ENCODE measurements at places on chromosomes 6 and 20.

DNA sequence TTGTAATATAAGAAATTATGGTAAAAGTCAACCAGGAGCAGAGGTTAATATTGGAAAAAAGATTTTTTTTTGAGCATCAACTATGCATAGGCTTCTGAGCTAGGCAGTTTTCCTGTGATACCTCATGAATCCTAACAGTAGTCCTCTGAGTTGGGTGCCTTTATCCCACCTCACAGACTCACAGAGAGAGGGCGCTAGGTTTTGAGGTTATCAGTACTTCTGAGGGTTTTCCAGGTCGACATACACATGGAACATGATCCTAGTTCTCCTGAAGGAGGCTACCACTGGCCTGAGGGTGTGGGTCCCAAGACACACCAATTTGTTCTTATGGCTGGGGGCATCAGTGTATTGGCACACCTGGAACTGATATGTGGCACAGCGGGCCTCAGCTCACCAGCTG, 358.8 kb upstream of the JAG1 start:
- DNase-seq, result no peak

GRCh38 chr20:32780749-32781655, 18.8 kb downstream of the DNMT3B start:
- peak; percentile 19 for DNase-seq

DNA sequence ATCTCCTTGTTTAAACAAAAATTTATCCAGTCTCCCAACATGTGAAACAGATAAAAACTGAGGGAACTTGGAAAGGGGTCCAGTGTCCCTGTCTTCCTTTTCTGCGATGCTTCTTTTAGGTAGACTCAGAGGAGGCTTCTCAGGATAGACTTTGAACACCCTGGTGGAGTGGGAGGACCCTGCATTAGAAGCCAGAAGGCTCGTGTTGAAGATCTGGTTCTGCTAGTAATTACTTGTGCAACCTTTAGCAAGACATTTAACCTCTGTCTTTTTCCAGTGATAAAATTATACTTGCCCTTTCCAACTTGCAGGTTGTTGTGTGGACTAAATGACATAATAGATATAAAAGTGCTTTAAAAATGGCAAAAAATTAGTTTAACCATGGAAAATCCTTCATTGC, 67.1 kb upstream of the PREP start:
- no peak for DNase-seq

DNA sequence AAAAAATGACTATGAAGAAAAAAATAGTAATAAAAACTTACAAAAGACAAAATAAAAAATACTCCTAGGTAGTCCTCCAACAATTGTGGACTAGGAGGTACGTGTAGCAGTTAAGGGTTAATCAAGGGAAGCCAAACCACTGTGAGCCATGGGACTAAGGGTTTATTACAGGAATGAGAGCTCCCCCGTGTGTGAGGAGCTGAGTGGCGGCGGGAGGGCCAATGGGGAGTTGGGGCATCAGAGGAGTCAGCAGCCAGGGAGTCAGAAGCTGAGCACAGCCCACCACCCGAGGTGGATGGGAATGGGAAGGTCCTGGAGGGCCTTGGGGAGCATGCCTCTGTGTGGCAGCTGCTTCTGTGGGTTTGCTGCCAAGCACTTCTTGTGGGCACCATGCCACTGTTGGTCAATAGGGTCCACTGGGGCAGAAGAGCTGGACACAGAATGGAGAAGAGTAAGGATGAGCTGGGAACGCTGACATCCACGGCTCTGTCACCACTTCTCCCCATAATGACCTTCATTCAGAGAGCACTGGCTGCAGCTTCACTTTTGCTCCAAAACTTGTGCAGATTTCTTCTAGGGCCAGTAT, 373.3 kb downstream of the CDKAL1 start:
- DNase-seq, result no peak

DNA sequence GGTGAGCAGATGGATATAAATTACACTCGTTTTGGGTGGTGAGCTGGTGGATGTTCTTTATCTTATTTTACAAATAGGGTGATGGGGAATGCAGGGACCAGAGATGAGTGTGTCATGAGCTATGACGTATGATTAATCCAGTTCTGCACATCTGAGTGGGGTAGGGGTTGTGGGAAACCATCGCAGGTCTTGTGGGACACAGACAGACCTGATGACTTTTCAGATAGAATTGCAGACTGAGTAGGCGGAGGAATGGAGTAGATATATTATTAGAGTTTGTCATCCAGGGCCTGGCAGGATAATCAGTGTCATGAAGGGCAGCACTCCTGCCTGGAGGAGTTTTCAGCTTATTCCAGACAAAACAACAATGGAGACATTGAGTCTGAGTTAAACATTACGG, 12.9 kb upstream of the DSP start:
- no peak for DNase-seq

DNA sequence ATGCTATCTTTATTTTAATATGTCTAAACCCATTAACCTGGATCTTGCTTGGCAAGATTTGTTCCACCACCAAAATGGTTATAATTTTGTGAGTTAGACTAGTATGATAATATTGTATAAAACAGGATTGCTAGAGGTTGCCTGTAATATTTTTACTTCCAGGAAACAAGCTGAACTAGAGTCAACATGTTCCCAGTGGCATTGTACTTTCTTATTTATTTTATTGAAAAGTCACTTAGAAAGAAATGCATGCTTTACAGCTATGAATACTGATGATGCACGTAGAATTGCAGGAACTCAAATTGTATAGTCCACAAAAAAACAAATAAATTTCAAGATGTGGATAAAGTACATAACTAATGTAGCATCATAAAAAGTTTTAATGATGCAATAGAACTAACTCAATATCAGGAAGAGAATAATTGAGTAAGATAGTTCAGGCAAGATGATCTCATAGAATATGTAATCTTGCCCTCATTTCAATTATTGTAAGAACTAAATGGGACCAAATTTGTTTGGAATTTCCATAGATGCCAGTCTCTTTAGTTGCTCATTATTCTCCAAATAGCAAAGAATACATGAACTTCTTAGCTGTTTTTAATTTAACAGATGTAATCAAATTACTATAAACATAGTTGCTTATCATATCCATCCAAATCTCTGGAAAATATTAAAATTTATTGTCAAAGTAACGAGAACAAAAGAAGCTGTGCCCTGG, 451.8 kb downstream of the COL12A1 start:
- DNase-seq, result no peak

- peak; percentile 13 for DNase-seq
Measured at GRCh38 chr6:31791324-31792089, 4.0 kb downstream of the VARS1 start.

- DNase-seq, result no peak
Measured at GRCh38 chr6:501891-502601, 110.5 kb downstream of the IRF4 start.

GRCh38 chr6:18102783-18103509, 19.5 kb downstream of the NHLRC1 start:
- no peak for DNase-seq

- no peak for DNase-seq
Measured at GRCh38 chr6:141321493-141322347, 811.0 kb upstream of the GJE1 start.

- DNase-seq, result no peak
Measured at GRCh38 chr6:900716-901605, 208.0 kb upstream of the EXOC2 start.

- DNase-seq, result no peak
Measured at GRCh38 chr20:41142245-41142644, 4.9 kb downstream of the PLCG1 start.

DNA sequence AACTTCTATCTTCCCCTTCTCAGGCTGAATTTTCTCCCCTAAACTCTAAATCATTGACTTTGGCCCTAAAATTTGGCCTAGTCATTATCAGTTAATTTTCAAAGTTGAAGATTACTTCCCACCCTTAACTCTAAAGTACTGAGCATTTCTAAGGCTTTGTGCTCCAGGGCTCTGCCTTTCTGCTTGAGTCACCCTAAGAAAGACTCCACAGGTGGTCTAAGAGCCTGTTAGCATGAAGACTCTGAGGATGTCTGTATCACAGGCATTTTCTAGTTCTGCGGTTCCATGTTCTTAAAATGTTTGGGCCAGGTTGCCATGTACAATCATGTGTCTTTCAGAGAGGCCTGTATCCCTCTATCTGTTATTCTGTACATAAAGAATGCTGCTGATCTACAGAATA, 808.1 kb upstream of the MANEA start:
- no peak for DNase-seq

DNA sequence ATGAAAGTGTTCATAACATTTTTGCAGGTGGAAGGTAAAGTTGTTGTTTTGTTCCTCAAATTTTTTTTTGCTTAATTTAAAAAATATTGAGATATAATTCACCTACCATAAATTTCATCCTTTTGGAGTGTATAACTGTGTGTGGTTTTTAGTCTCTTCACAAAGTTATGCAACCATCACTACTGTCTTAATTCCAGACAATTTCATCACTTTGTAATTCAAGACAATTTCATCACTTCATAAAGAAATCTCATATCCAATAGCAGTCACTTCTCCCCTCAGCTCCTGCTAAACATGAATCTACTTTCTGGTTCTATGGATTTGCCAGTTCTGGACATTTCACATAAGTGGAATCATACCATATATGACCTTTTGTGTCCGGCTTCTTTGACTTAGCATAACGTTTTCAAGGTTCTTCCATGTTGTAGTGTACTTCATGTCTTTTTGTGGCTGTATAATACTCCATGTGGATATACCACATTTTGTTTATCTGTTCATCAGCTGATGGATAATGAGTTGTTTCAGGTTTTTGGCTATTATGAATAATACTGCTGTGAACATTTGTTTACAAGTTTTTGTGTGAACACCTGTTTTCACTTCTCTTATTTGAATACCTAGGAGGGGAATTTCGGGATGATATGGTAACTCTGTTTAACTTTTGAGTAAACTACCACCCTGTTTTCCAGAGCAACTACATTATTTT, 18.8 kb downstream of the ZFAND3 start:
- no peak for DNase-seq

DNA sequence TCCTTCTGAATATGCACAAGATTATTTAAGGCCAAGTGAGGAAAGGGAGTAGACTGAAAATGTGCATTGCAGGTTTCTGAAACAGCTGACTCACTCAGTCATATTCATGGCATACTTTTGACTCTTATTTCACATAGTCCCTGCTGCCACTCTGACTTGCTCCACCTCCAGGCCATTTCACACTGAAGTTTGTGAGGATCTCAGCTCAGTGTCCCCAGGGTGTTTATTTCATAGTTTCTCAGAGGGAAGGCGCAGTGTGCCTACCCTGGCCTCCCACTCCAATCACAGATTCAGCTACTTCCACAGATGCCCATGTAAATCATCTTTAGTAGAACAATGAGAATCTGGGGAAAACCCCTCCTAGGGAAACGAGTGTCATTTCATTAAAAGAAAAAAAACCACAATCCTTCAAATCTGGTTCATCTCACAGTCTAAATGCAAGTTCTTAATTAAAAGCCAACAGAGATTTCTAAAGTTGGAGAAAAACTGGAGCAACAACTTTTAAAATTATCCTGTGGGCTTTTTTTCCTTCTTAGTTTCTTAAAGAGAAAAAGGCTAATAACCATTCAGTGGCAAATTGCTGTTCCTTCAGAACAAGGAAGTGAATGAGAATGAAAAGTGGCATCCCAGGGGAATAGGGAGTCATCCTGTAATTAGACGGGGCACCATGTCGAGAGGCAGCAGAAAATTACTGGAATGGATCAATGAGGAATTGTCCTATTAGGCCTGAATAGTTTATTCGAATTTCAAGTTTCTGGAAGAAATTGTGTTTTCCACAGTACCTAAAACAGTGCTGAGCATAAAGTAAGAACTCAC, 133.6 kb downstream of the TFAP2B start:
- no peak for DNase-seq

- DNase-seq, result no peak
Measured at GRCh38 chr20:52231230-52231746, 39.7 kb upstream of the ZFP64 start.

DNA sequence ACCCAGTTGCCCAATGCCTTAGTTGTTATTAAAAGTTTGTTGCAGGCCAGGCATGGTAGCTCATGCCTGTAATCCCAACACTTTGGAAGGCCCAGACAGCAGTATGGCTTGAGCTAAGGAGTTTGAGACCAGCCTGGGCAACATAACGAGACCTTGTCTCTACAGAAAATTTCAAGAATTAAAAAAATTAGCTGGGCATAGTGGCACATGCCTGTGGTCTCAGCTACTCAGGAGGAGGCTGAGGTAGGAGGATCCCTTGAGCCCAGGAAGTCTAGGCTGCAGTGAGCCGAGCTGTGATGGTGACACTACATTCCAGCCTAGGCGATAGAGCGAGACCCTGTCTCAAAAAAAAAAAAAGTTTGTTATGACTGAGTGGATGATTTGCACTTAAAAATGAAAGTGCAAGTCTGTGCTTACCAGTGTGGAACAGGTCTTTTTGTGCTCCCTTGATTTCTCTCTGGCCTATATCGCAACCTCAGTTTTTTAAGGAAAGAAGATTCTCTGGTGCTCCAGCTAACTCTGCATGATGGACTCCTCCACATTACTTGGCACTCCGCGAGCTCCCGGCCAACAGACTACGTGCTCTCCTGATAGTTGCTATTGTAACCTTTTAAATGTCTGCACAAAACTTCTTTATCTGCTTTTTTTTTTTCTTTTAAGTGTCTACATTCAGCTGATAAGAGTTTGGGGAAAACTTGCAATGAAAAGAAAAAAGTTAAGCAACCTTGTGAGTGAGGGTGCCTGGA, 22.1 kb downstream of the ZKSCAN3 start:
- DNase-seq, result no peak

- no peak for DNase-seq
Measured at GRCh38 chr6:144220031-144220790, 64.9 kb upstream of the UTRN start.

- no peak for DNase-seq
Measured at GRCh38 chr20:21618759-21619416, 86.6 kb upstream of the PAX1 start.

- no peak for DNase-seq
Measured at GRCh38 chr6:169807699-169808607, 56.5 kb downstream of the ERMARD start.
